ENCODE measurements at places on chromosomes 12 and 14.

DNA sequence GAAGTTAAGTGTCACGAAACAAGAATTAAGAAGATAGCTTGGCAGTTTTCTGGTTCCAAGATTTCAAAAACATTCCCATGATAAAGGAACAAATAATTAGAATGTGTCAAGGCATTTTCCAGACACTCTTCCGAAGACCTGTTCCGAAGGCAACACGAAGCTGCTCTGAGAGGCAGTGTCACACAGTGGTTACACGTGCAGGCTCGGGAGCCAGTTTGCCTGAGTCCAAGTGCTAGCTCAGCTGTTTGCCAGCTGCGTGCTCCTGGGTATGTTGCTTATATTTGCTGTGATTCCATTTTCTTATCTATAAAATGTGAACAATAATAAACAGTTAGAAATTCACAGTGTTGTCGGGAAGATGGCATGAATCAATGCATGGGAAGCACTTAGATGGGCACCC lies 217.9 kb upstream of the GRIP1 start:
- no peak for DNase-seq

- DNase-seq = no peak
Observed at GRCh38 chr14:28243600-28243999, 523.0 kb upstream of the FOXG1 start.

DNA sequence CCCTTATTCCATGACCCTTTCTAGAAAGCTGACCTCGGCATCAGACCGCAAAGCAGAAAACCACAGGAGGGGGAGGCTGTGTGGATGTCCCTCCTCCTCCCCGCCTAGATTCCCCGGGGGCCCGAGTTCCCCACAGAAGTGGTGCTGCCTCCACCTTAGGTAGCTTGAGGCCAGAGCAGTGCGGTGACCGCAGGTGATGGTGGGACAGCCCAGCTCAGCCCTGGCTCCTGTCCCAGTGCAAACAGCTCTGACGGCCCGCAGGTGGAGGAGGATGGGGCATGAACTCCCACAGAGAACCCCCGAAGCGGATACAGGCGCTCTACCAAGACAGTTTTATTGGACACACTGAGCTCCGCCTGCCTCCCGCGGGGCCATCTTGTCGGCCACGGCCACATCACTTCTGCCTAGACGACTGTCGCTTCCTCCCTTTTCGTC lies 19.5 kb downstream of the ARL6IP4 start:
- DNase-seq = no peak

DNA sequence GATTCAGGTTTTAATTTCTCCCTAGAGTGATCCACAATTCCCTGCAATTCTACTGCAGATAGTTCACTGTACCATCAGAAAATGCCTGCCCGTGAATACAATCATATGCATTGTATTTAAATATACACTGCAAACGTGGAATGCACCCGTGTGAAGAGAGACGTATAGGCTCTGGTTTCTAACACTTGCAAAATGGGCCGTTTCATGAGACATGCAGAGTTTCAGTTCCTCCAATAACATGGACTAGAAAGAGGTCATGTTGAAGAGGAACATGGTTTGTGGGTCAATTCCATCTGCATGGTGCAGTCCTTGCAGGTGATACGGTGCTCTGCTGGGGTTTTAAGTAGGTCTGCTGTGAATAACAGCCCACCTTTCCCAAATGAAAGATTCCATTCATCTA lies 373.3 kb downstream of the TMEM132D start:
- DNase-seq = no peak

- DNase-seq = no peak
Observed at GRCh38 chr12:113612076-113612728, 140.5 kb upstream of the LHX5 start.

All from effector memory CD8-positive, alpha-beta T cell (primary cell).